Suprapubic skin (tissue), 4 donors: ENCODE measurements at places on chromosomes 3 and 15.
A peak's percentile ranks its signal among the peaks of the same experiment; 100 is the strongest.

DNA sequence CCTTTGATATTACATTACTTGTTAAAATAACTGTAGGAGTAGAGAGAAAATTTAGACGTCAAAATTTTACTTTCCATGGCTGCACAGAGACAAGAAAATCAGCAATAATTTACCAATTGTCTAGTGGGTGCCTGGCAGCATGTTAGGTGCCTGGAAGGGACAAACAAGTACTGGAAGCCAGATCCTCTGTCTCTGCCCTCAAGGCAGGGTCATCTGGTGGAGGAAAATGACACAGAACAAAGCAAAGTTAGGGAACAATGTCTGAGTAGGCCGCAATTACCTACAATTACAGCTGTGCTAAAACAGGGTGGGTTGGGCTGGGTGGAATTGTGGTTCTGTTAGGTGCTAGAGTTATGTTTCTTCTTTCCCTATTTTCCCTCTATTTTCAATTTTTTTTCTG lies 7.4 kb downstream of the CCDC174 start:
- DNase-seq, result no peak

- DNase-seq, result no peak
Measured at GRCh38 chr3:165754219-165755007, 82.8 kb downstream of the BCHE start.

- no peak for DNase-seq
Measured at GRCh38 chr3:188824566-188824965, 347.2 kb upstream of the TPRG1 start.

GRCh38 chr3:129521611-129522010 lies 6.8 kb upstream of the RHO start:
- DNase-seq, result no peak

DNA sequence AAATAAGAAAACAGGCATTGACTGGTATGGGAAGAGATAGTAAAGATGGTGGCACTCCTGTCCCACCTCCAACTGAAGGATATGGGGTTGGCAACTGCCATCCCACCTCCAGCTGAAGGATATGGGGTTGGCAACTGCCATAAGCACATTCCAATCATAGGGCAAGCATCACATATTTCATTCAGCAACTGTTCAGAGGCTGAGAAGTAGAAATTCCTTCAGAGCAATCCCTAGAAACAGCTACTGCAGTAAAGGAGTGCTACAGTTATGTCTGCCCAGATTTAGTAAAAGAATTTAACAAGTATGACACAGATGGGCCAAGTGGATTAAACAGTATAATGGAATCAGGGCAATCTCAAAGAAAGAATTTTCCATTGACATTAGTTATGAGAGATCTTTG lies 156.8 kb downstream of the IMPG2 start:
- no peak for DNase-seq

- DNase-seq, result peak; percentile 86
Measured at GRCh38 chr3:4983739-4984510, 4.7 kb downstream of the BHLHE40 start.

DNA sequence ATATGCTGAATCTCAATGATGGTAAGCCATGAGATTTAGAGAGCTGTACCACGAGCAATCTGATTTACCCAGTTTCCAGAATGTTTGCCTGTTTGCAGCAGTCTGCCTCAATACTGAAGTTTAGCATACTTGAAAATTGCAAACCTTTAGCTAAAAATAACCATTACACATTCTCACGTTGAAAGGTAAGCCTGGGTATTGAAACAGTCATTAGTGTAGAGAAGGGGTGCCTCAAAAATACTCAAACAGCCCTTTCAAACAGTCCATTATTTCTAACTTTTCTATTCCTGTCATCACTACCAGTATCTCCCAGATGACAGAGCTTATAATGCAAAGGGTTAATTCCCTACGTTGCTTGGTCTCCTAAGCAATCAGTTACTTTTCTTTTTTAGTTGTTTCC lies 111.8 kb upstream of the MBNL1 start:
- no peak for DNase-seq

- DNase-seq, result no peak
Measured at GRCh38 chr3:17442332-17443049, 299.9 kb downstream of the TBC1D5 start.

DNA sequence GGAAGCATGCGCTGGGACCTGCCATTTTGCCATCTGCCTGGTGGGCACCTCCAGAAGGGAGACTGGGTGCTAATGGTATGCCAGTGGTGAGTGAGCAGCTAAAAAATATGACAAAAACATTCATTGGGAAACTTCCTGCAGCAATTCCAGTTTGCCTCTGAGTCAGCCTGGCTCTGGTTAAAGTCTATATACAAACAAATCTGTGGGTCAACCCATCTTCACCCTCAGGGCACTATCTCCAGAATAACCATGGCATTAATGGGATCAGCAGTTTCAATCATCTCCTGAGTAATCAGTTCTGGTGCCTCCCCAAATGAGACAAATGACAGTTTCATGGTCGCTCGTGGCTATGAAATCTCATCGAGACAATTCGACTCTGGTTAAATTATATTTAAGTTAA lies 21.5 kb downstream of the FRMD4B start:
- no peak for DNase-seq

- DNase-seq, result no peak
Measured at GRCh38 chr3:135924506-135924905, 41.0 kb upstream of the PPP2R3A start.

DNA sequence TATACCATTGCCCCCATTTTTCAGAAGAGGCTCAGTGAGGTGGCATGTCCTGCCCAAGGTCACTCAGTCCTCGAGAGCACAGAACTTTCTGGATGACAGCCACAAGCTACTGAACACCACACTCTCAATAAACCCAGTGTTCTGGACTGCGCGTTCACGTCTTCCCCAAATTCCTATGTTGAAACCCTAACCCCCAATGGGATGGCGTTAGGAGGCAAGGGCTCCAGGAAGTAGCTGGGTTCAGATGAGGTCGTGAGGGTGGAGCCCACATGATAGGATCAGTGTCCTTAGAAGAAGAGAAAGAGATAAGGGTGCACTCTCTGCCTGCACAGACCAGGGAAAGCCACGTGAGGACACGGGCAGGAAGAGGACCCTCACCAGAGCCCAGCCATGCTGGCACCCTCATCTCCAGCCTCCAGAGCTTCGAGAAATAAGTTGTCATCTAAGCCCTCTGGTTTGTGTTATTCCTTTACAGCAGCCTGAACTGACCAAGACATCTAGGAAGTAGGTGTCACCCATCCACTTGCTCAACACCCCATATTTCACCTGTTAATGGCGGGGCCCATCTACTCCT lies 324.0 kb downstream of the UACA start:
- DNase-seq, result no peak

DNA sequence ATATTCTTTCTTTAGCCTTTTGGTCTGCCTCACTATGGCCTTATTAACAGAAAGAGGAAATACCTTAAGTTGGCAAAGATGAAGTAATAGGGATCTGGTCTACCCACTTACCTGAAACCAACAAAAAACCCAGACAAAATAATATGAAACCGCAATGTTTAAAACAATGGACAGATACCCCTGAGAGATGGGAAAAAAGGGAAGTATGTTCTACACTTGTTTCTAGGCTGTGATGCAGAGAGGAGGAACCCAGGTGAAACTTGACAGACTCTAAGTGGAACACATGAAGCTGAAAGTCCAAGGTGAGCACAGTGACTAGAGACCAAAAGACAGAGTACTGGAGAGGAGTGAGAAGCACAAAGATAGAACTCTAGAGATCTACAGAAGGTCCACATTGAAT lies 78.4 kb downstream of the NR2E3 start:
- DNase-seq, result no peak

- DNase-seq, result no peak
Measured at GRCh38 chr3:88930611-88931010, 176.8 kb upstream of the EPHA3 start.

DNA sequence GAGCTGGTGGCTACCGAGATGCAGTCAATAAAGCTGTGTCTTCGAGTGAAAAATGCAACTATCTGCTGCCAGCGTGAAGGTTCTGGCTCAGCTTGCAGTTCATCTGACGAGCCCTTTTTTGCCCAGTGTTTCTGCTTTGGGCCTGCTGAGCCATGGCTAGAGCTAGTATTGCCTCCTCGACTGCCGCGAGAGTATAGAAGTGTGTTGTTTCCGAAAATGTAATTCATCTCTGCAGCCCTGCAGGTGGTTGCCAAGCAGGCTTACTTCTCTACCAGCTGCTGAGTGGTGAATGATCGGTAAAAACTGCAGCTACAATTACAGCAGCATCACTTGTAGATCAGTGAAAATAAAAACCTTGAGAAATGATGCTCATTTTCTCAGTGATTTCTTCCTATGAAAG lies 114.8 kb downstream of the DLG1 start:
- no peak for DNase-seq

GRCh38 chr15:90305932-90306331 lies 40.5 kb downstream of the NGRN start:
- no peak for DNase-seq

GRCh38 chr15:63363292-63363691 lies 18.4 kb downstream of the CA12 start:
- DNase-seq, result no peak

GRCh38 chr3:179962629-179963387 lies 73.9 kb downstream of the PEX5L start:
- DNase-seq, result no peak

DNA sequence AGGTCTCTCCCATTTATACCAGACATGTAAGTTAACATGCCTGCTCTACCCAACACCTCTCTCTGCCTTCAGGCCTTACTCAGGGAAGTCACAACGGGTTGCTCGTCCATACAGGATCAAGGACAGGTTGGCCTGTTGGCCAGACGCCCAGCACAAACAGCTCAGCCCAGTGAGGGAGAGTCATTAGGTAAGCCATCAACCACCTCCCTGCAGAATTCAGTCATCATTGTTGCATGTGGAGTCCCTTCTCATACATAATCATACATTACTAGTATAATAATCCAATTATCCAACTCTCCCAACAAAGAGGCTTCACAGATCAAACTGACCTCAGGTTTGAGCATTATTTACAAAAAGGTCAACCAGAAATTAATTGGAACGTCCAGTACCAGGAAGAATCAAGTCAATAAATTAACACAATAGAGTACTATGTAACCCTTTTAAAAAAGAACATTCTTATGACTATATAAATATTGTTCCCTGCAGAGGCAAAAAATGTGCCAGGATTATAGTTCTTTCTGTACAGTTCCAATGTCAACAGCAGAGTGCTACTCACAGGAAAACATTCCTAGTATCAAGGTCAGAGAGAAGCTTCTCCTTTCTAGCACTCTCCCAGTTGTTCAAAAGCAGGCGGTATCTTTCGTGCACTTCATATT lies 33.2 kb downstream of the HOMER2 start:
- peak; percentile 76 for DNase-seq

DNA sequence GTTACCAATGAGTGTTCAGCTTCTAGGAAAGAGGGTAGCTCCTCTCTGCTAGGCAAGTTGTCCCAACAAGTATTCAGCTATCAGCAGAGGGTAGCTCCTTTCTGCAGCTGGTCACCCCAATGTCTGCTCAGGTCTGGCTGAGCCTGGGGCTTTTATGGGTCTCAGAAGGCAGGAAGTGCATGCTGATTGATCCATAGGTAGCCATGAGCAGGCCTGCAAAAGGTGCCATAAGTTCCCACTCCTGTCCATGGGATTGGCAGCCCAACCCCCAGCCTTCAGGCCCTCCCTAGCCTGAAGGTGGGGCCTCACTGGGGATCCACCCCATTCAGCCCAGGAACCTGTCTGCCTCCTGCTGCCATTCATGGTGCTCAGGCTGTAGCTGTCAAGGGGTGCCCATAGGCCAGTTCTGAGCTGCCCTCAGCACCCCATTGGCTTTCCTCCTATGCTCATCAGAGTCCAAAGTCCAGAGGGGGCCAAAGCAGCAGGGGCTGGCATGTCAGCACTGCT lies 34.6 kb upstream of the DNAJC13 start:
- no peak for DNase-seq

- DNase-seq, result no peak
Measured at GRCh38 chr3:145197051-145197820, 963.7 kb downstream of the PLOD2 start.

DNA sequence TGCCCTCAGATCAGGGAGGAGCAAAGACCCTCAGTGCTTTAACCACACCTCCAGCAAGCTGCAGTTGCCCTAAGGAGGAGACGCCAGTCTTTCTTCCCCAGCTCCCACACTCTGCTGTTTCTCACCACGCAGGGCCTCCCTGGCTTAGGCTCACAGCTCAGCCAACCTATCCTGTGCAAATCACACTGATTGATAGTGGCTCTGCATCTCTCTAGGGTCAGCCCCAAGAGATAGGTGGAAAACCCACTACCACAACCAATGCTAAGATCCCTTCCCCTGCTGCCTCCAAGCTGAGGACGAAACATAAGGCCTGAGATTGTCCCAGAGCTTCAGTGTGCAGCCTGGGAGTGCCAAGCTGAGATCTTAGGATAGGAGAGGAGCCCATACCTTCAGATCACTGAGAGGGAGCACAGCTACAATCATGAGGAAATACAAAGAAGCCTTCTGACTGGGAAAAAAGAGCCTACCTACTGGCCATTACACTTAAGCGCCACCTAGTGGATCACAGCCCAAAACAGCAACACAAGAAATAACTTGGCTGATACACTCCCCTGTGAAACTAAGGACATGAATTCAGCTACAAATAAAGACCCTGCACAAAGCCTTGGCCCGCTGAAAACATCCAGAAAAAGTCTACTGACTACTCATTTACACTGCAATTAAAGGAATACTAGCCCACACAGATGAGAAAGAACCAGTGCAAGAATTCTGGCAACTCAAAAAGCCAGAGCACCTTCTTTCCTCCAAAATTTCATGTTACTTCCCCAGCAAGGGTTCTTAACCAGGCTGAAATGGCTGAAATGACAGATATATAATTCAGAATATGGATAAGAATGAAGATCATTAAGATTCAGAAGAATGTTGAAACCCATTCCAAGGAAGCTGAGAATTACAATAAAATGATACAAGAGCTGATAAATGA lies 271.5 kb upstream of the DCBLD2 start:
- no peak for DNase-seq

DNA sequence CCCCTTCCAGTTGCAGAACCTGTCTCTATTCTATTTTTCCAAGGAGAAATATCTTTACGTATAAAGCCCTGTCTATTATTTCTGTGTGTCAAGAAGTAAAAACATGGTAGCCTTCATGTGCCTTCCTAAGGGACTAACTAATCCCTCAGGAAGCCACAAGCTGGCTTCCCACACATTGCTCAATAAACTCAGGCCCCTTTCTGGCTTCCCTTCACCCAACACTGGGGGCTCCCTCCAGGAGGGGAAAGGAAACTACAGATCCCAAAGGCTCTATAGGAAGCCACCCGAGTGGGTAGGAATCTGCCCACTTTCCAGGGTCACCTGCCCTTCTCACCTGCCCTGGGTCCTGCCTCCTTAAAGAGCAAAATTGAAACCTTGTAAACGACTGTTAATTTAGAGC lies 4.6 kb downstream of the TLE3 start:
- no peak for DNase-seq

DNA sequence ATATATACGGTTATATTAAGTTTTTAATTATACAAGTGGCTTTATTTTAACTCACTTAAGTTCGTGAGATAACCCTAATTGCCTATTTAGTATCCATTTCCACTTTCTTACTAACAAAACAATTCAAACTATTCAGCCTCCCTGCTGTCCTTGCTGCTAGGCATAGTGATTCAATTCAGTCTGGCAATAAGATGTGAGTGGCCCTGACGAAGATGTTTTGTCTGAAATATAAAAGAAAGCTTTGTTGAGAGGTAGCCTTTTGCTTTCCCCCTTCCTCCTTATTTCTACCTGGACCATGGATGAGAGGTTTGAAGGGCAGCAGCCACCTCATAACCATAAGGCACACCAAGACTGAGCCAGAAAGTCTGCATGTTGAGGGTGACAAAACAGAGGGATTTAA lies 89.3 kb upstream of the TRIM42 start:
- no peak for DNase-seq
